ENCODE measurements at places on chromosomes 11 and 22. TPM values are rescaled to one million over a fixed set of nuclear protein-coding genes. Genes with fewer than 3 reads are reported as not detected.

The MS4A14 gene
- 0.11 TPM for total RNA-seq

The ABCC8 gene
- total RNA-seq, result not detected

The FAM181B gene
- total RNA-seq, result not detected

The GRM5 gene
- not detected for total RNA-seq

The HOATZ gene
- not detected for total RNA-seq

The OVCH2 gene
- not detected for total RNA-seq

The FAM227A gene
- total RNA-seq, result 0.36 TPM

The TTC28 gene
- total RNA-seq, result 0.71 TPM

The PDGFD gene
- 1.3 TPM for total RNA-seq

The GPHA2 gene
- not detected for total RNA-seq

The TMPRSS13 gene
- 2.7 TPM for total RNA-seq

The NECTIN1 gene
- 1.5 TPM for total RNA-seq

The OR5P2 gene
- total RNA-seq, result not detected

The MICAL2 gene
- 36.9 TPM for total RNA-seq

The CRYBB1 gene
- not detected for total RNA-seq

The KCNC1 gene
- total RNA-seq, result not detected
